ENCODE measurements at places on chromosomes 6 and 20.

- DNase-seq, result no peak
Measured at GRCh38 chr6:150573041-150573681, 26.5 kb upstream of the PLEKHG1 start.

GRCh38 chr6:1901556-1901955 is 291.8 kb downstream of the FOXC1 start:
- DNase-seq, result no peak

GRCh38 chr6:7894262-7895124 is 16.1 kb downstream of the TXNDC5 start:
- no peak for DNase-seq

DNA sequence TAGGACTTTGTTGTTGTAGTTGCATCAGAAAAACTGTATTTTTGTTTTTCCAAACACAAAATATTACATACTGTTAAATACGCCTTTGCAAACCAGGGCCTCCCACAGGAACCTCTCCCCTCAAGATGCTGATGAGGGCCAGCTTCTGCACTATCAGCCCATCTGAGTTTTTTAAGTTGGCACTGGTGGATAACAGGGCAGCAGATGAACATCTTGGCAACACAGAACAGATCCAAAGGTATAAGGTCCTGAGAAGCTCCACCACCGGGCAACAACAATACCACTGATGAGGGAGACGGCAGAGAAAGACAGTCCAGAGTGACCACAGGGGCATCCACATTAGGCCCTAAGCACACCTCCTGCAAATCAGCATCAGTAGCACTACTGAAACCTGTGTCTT is 177.7 kb downstream of the DLL1 start:
- no peak for DNase-seq

Data from NCI-H526 treated with DMSO at 0.1 percent for 48 hours (cell line).